ENCODE measurements at places on chromosomes 1 and 21.

- DNase-seq = no peak
Measured at GRCh38 chr1:208641579-208642280, 397.5 kb upstream of the PLXNA2 start.

DNA sequence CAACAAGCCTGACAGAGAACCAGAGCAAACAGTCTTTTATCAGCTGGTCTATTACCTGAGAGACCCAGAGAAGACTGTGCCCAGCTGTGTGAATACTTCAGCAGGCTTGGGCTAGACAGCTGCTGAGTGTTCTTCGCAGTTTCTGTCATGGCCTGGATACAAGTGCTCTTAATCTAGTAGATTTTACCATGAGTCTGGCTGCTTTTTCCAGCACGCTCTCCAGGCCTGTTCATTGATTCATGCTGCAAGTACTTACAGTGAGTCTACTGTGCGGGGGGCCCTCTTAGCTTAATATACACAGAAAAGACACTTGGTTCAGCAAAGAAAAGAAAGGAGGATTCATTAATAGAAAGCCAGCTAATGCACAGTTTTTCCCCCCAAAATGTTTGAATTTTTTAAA is 48.5 kb downstream of the RGS7 start:
- DNase-seq = no peak

GRCh38 chr1:168213349-168213748 is 12.5 kb upstream of the SFT2D2 start:
- no peak for DNase-seq

DNA sequence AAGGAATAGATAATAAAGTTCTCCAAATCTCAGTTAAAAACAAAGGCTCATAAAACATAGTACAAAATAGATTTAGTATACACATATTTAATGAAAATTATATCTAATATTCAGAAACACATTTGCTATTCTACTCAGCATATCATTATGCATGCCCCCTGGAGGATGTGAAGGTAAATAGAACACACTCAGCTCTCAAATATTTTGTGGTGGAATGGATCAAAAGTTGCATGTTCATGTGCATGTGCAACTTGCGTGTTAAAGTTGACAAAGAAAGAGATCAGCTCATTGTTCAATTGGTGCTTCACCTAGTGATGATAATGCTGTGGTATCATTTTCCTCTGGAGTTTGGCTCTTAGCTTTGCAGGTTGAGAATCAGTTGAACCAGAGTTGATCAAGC is 4.9 kb upstream of the ZNF644 start:
- DNase-seq = no peak

DNA sequence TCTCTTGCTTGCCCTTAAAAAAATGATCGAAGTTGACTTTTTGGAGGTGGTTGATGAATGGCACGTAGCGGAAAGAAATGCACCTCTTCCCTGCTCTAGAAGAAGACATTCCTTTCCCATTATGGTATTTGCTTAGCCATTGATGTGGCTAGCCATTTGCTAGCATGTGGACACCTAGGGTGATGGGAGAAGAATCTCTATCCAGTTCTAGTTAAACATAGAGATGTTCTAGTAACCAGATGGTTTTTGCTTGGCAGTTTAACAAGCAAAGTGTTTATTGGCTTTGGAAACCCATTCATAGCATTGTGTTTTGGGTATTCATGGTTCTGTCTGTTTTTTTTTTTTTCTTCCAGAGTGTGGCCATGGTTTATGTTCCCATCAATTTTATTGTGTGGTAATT is 78.9 kb downstream of the KCNJ6 start:
- DNase-seq = no peak

GRCh38 chr1:116460261-116460660 is 87.2 kb downstream of the ATP1A1 start:
- DNase-seq = no peak

GRCh38 chr1:92756537-92756936 is 28.4 kb downstream of the EVI5 start:
- no peak for DNase-seq

DNA sequence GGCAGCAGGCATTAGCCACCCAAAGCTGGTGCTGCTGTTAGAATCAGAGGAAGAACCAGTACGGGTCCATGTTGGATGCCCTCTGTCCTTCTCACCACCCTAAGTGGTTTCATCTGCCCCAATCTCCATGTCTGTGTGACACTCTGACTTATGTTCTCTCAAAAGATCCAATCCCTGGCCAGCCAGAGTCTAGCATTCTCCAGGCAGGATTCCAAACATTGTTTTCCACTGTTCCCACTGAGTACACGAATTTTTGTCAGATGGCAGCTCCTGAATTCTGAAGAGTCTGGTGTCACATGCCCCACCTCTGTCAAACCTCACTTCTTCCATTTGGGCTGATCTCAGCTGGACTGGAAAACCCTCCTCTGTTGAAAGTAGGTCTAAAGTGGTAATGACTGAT is 166.0 kb downstream of the DISC1 start:
- no peak for DNase-seq

DNA sequence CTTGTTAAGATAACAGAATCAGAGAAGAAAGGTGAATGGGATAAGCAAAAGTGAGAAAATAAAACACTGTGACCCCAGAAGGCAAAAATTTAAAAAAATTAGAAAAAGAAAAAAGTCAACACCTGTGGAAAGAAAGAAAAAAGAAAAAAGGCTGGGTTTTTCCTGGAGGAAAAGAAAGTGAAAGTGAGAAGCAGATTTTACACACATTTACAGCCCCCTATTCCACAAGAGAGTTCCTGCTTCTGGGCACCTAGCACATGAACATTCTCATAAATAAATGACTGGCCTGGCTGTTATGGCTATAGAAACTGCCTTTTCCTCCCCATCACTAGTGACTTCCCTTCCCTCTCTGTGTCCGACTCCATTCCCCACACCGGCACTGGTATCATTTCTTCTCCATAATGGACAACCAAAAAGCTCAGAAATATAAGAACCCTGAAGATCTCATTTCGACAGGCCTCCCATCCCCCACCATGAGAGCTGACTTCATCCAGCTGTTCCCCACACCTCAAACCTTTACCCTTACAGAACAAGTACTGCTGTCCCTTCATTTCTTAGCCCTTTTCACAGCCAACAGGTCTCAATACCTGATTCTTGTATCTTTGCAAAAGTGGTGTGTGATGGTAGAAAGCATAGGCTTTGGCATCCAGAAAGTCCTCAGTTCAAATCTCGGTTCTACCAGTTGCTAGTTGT is 12.6 kb downstream of the MTF1 start:
- no peak for DNase-seq

GRCh38 chr1:32082022-32082421 is 9.3 kb downstream of the TMEM39B start:
- DNase-seq = no peak
